ENCODE measurements at places on chromosomes 7 and 10.

DNA sequence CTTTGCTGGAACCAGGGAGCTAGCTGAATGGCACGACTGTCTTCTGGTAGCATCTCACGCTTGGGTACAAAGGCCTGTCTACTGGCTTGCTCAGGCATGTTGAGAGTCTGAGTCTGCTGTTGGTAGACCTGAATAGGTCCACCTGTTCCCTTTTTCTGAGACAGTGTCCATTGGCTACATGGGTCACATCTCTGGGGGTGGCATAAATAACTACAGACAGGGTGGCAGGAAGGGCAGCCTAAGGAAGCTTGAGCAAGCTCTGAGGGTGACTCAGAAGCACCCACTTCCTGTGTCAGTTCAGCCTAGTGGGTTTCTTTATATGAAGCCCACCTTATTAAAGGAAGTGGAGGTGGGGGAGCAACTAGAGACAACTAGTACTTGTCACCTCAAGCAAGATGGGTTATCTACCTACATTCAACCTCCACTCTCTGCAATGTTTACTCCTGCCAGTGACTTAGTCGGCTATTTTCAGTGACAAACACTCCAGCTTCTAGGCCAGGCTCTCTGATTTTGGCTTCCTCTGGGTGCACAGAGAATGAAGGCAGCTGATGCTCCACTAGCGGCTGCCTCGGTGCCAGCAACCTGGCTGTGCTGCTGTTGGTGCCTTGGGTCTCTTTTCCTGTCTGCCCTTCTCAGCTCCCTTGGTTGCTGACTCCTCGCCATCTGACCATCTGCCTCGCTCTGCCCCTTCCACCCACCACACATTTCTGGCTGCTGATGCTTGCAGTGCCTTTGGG is 5.7 kb upstream of the ZYX start:
- DNase-seq: no peak

DNA sequence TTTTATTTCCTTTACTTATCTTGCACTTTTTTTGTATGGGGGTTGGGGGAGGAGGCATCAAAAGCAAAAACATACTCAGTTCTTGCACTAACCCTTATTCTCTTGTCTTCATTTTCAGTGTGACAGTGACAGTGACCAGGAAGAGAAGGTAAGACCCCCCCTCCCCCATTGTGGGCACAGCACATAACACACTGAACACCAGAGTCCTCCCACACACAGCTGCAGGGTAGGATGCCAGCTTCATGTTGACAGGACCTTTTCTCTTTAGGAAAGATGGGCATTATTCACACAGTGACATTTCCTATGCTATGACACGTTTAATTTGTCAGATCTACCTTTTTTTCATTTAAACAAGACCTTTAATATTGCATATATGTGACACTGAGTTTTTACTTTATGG is 696.3 kb upstream of the GALNT17 start:
- no peak for DNase-seq

DNA sequence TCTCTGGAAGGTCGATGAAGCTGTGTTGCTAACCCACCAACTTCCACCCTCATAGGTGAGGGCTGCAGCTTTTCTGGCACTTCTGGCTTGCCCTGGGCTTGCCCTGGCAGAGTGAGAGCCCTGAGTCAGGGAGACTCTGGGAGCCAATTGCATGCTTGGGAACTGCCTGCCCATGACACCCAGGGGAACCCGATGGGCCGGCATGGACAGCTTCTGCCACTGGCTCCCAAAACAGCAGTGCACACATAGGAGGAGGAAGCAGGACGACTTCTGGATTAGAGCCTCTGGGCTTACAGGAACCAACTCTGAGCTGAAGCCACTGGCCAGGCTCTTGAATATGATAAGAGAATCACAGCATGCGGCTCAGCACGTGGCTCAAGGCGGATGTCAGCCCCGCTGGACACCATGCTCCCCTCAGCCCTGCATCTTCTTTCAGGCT is 135.2 kb upstream of the UNC5B start:
- DNase-seq: no peak

- DNase-seq: no peak
Measured at GRCh38 chr7:18637516-18637915, 142.0 kb downstream of the HDAC9 start.

DNA sequence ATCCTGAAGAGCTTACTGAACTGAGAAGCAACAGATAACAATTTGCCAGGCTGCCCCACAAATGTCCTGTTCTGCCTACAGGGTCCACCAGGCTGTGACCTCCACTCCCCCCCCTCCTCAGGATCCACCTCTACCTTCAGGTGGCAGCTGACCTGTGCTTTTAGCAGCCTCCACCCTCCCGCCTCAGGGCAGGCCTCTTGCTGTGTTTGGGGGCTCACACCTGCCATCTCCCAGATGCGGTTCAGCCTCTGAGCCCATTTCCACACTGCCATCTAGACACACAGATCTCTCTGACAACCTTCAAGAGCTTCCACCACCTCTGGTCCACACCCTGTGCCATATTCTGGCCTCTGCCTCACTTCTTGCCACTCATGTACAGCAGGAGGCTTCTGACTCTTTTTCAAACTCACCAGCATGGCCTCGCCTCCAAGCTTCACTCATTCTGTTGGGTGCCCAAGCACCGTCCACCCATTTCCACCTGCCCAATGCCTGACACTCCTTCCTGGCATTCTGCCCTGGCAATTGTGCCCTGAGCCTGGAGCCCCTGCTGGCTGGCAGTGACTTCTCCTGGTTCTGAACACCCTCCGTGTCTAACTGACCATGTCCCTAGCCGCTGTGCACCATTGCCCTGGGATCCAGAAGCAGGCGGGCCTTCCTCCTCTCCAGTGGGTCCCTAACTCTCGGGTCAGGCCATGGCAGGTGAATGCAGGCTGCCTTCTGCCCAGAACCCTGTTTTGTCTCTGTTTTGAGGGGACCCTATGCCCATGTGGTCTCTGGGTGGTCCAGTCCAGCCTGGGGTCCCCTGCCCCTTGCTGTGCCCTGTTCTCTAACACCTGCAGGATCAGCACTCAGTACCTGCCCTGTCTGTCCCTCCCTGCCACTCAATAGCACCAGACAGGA is 18.5 kb downstream of the TMEM72 start:
- DNase-seq: no peak

- DNase-seq: no peak
Measured at GRCh38 chr7:46759711-46760480, 822.0 kb downstream of the TNS3 start.

DNA sequence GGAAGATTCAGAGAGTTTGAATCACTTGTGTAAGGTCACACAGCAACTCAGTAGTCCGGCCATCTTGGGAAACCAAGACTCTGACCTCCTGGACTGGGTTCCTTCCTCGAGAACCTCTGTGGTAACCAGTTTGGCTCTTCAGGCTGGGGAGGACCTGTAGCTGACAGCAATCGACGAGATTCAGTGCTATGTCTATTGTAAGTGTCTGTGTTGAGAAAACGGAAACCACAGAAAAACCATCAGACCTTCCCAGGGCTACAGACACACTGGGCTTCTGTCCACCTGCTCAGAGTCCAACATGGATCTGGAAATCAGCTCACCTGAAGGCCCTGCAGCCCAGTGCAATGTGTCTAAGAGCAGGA is 403.7 kb downstream of the RPS24 start:
- DNase-seq: no peak

- no peak for DNase-seq
Measured at GRCh38 chr10:78491812-78492211, 458.1 kb downstream of the RPS24 start.

GRCh38 chr10:50855015-50855414 is 30.4 kb downstream of the A1CF start:
- DNase-seq: no peak

- no peak for DNase-seq
Measured at GRCh38 chr7:130141161-130141883, 63.9 kb downstream of the TMEM209 start.

GRCh38 chr7:101669307-101669706 is 40.2 kb upstream of the MYL10 start:
- no peak for DNase-seq

- no peak for DNase-seq
Measured at GRCh38 chr7:73328696-73329095, 735 bp downstream of the FKBP6 start.

DNA sequence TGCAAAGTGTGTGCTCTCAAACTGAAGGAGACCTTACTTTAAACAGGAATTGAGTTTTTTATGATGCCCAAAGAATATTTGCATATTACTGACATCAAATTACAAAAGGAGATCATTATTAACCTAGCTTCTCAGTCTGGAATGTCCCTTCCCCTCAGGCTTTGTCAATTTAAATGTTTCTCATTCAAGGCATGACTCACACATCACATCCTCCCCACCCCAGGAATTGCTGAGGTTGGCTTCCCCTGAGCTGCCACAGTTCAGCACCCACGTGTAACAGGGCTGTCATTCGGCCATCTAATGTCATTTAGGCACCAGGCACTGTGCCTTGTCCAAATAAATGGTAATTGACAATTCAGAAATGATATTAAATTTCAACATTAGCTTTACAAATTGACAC is 305.9 kb upstream of the MGMT start:
- no peak for DNase-seq

GRCh38 chr7:83827036-83827435 is 178.1 kb upstream of the SEMA3E start:
- no peak for DNase-seq

GRCh38 chr7:105600720-105601550 is 19.6 kb upstream of the EFCAB10 start:
- no peak for DNase-seq

DNA sequence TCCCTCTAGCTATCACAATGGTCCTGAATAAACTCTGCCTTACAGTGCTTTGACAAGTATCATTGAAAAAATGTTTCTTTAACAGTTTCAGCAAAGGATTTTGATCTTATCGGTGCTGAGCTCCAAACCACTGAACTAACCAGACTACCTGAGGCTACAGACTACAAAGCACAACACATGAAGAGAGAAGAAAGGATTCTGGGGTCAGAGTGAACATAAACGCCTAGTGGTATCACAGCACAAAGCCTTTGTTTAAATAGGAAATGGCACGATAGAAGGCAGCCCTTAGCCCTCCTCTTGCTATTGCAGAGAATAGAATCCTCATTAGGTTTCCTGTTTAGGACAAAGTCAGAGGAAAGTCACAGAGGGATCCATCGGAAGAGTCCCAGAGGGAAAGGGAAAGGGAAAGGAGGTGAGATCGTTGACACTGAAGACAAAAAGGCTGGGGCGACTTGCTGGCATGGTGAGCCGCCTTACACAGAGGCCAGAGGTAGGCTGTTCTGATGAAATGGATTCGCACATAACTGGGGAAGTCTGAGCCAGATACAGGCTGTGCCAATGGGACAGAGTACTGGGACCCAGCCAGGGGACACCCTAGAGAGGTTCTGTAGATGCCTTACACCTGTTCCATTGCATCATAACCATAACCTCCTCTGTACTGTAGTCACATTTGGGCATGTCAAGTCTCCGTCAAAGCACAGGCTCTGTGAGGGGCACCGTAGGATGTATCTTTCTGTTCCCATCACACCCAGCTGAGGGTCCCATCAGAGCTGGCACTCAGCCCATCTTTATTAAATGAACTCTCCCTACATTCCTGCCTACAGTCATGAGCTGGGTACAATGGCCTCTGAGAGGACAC is 71.5 kb downstream of the XPNPEP1 start:
- DNase-seq: no peak

DNA sequence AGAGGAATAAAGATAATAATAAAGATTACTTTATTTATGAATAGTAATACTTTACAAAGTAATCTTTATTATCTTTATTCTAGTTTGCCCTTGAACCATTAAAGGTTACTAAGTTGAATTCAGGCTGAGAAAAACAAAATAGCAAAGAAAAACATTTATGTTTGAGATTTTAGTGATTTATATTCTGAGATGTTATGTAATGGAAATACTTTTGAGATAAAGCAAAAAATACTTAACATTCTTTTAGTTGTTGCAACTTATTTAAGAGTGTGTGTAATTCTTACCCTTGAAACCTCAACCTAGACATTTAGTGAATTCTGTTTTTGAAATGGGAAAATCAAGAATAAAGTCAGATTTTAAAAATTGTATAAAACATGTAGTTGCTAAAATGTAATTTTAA is 40.0 kb downstream of the MINPP1 start:
- no peak for DNase-seq

DNA sequence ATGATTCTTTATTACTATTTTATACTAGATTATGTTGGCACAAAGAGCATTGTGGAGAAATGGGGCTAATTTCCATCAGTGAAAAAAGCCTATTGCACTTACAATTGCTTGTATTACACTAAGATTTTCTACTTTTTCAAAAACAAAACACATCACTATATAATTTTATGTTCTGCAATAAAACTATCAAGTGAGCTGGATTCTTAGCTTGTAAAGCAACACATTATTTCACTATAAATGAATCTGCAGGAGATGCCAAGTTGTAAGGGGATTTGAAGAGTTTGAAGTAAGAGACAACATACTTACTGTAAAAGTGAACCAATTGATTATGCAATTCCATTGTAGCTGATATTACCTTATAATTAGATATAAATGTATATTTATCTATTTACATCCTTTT is 333.3 kb upstream of the SEMA3D start:
- DNase-seq: no peak

DNA sequence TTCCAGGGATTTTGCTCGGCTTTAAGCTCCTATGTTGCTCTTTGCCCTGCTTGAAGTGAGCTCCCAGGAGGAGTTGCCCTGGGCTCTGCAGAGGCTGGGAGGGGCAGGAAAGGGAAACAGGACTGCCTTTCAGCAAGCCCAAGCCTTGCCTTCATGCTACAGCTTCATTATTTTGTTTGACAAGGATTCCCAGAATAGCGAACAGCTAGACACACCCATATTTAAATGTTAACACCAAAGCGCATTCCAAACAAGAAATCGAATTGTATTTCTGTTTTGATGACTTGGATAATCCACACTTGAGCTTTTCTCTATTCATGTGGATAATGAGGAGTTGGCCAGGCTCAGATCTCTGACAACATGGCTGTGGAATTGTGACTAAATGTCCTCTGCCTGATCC is 6.3 kb downstream of the KIAA1217 start:
- DNase-seq: no peak

- DNase-seq: no peak
Measured at GRCh38 chr10:121089434-121089833, 238.3 kb downstream of the WDR11 start.

- DNase-seq: no peak
Measured at GRCh38 chr7:98626460-98627412, 9.7 kb downstream of the NPTX2 start.

DNA sequence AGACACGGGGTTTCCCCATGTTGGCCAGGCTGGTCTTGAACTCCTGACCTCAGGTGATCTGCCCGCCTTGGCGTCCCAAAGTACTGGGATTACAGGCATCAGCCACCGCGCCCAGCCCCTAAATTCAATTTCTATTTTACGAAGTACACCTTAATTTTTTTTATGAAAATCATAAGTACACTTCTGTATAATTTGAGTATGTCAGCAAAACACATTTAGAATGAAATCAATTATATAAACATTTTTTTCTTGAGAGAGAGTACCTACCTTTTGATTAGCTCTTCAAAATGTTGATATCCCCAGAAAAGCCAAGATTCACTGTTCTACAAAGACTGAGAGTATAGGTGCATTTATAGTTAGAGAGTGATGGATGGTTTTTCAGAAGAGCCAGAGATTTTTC is 20.5 kb upstream of the ITGA8 start:
- no peak for DNase-seq

- no peak for DNase-seq
Measured at GRCh38 chr7:127586346-127586745, 950 bp upstream of the GCC1 start.

GRCh38 chr7:95045236-95045923 is 138.0 kb downstream of the PPP1R9A start:
- peak; percentile 14 for DNase-seq

Measured in NCI-H524 treated with DMSO at 0.1 percent for 48 hours (cell line).